Naive thymus-derived CD4-positive, alpha-beta T cell (primary cell): ENCODE measurements at places on chromosomes 5 and 9.

- DNase-seq: no peak
These were observed 105.1 kb downstream of the EHMT1 start for GRCh38 chr9:137723783-137724445.

GRCh38 chr9:99748266-99748665 lies 73.4 kb upstream of the NR4A3 start:
- DNase-seq: no peak

GRCh38 chr9:87713278-87713987 lies 12.5 kb upstream of the CTSL start:
- DNase-seq: no peak

- DNase-seq: no peak
These were observed 131.6 kb downstream of the TLR4 start for GRCh38 chr9:117835798-117836197.

- no peak for DNase-seq
These were observed 34.0 kb upstream of the PPP1R2B start for GRCh38 chr5:156815988-156816599.

- no peak for DNase-seq
These were observed 6.1 kb upstream of the PANK3 start for GRCh38 chr5:168585119-168585856.

- no peak for DNase-seq
These were observed 103.1 kb upstream of the SARDH start for GRCh38 chr9:133841167-133841812.

GRCh38 chr5:121199216-121199999 lies 652.3 kb upstream of the FTMT start:
- no peak for DNase-seq

- DNase-seq: no peak
These were observed 33.2 kb downstream of the IDNK start for GRCh38 chr9:83656032-83656680.
